ENCODE measurements at places on chromosomes 2 and 18.

DNA sequence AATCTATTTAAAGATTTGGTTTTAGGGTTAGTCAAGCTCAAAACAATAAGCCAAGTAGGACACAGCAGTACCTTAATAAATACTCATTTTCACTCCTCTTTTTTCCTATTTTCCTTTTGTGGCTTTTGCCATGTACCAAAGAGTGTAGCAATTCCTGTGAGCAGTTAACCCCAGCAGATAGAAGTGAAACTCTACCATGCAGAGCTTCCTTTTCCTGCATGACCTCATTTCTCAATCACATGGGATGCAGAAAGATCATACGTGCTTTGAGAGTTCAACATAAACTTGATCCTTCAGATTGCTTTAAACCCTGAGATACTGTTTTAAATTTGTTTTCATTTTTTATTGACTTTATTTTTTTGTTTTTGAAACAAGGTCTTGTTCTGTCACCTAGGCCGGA is 99.1 kb upstream of the ARHGAP15 start:
- DNase-seq: no peak

GRCh38 chr18:73043211-73043610 is 175.4 kb upstream of the NETO1 start:
- DNase-seq: no peak

DNA sequence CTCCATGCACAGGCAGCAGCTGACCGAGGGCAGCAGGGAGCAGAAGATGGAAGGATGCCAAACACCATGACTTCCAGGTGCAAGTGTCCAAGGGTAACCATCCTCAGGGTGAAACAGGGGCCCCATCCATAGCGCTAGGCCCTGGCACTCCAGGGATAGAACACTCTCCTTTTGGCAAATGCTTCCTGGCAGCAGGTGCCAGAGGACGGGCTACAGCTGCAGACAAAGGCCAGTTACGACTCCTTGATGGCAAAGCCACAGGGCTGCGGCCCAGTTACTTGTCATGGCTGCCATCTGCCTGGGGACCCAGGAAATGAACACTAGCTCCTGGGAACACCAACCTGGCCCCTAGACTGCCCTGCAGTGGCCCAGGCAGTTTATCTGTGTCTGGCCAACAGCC is 178.8 kb downstream of the TMEM163 start:
- DNase-seq: no peak

DNA sequence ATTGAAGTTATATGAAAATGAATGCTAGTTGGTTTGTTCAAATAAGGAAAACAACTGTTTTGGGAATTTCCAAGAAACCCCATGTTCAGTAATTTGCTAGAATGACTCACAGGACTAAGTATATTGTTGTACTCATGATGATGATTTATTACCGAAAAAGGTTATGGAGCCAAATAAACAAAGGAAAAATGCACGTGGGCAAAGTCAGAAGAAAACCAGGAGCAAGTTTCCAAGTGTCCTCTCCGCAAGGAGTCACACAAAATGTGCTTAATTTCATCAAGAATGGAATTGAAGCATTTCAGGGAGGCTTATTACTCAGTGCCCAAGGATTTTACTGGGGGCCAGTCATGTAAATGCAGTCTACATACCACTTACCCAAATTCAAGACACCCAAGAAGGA is 1652.4 kb upstream of the TMEFF2 start:
- no peak for DNase-seq

DNA sequence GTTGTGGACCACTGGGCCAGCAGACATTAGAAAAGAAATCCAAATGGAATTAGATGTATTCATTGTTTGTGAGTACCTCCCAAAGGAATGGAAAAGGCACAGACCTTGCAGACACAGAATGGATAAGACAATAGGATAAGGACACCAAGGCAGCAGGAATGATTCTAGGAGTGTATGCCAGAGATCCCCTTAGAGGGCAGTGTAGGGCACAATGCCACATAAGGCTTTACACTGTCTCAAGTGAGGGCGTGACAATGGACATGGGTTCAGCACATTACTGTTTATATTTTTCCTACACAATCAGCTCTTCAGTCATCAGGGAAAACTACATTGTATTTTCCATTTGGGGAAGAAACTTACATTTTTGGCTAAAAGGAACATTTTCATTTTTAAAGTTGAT is 250.9 kb downstream of the PTH2R start:
- DNase-seq: no peak

- no peak for DNase-seq
Observed at GRCh38 chr2:59427980-59428379, 1125.5 kb downstream of the BCL11A start.

GRCh38 chr18:49015886-49016647 is 65.3 kb upstream of the SMAD7 start:
- DNase-seq: no peak

GRCh38 chr2:20122864-20123263 is 71.4 kb upstream of the LAPTM4A start:
- no peak for DNase-seq

- DNase-seq: no peak
Observed at GRCh38 chr2:169363560-169364150, 1.3 kb upstream of the LRP2 start.

DNA sequence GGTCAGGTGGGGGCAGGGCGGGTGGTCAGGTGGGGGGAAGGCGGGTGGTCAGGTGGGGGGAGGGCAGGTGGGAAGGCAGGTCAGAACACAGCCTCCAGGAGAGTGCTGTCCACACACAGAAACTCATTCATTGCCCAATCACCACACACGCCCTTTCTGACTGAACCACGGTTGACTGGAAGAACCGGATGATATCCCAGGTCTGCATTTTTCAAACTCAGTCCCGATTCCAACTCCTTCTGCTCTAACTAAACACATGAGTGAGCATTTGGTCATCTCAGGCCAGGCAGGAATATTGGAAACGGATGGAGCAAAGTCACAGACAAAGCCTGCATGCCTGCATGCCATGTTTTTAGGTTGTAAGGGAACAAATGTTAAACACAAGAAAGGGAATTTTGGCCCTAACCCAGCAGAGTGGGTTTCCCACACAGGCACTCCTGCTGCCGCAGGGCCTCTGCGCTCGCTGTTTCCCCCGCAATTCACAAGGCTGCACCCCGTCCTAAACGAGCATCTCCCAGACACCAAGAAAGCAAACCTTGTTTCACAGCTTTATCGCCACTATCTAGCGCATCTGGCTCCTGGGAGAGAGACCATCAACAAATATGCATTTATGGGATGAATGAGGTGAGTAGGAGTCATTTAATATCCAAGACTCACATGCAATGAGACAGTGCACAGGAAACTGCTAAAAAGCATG is 100.1 kb downstream of the ZNF516 start:
- no peak for DNase-seq

DNA sequence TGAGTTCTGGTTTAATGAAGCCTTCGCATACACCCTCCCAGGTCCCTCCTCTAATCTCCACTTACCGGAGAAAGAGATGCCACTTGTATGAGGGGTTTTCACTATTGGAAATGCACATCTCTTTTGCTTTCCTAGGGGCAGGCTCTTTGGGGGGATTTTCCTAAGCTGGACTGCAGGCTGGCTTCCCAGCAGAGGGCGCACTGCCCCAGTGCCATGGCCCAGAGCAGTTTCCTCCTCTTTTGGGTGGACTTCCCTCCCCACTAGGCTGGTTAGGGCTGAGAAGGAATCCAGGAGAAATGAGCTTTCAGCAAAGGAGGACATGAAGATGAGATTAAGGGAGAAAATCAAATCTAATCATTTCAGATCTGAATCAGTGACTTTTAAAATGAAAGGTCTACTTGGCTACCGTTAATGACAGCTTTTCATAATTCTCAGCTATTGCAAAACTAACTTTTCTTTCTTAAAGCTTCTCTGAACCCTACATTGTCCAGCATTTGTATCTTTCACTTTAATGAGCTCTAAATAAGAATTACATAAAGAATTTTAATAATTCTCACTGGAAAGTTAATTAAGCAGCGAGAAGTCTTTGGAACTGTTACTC is 784.1 kb upstream of the FANCL start:
- no peak for DNase-seq

- no peak for DNase-seq
Observed at GRCh38 chr2:41853427-41854191, 194.2 kb upstream of the PKDCC start.

DNA sequence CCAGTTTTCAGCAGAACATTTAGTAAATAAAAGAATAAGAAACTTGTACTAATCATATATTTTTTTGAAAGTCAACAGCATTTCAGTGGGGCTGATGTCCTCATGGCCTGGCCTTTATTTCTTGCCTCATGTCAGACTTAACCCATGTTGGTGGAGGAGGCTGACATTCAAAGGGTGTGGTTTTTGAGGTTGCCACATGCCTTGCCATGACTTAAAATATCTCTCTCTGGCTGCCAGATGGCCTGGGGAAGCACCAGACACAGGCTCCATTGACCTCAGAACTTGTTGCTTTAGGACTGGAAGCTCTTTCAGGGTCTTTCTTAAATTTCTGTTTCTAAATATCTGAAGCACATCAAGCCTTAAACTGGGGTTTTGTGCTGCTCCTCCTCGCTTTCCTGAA is 32.5 kb upstream of the CD28 start:
- DNase-seq: no peak

DNA sequence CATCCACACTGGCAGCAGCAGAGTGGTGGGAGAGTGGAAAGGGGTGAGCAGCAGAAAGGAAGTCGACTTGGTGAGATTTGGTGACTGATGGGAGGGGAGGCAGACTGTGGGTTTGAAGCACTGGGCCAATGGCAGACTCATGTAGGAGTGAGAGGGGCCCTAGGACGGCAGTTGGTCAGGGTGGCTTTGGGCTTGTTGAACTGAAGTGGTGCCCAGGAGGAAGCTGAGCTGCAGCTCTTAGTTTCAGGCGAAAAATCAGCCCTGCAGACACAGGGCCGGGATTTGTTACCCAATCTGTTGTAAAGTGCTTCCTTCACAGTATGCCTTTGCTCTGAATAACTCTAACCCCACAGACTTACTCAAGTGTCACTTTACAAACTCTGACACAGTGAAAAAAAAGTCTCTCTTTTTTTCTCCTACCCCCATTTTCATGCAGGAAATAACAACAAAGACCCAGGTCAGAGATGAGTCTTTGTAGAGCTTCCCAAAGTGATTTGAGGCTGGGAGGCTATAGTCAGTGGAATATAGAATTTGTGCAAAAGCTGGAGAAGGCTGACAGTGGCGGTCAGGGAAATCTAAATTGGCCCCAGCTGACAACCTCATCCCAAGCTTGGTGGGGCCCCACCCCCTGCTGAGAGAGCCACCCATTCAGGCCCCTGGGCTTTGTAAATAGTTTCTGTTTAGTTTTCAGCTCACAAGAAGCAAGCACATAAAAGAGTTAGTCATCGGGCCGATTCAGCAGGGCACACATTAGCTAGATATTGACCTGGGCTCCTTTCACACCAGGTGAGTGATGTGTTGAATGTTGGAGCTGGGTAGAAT is 226.9 kb downstream of the VAPA start:
- DNase-seq: no peak

DNA sequence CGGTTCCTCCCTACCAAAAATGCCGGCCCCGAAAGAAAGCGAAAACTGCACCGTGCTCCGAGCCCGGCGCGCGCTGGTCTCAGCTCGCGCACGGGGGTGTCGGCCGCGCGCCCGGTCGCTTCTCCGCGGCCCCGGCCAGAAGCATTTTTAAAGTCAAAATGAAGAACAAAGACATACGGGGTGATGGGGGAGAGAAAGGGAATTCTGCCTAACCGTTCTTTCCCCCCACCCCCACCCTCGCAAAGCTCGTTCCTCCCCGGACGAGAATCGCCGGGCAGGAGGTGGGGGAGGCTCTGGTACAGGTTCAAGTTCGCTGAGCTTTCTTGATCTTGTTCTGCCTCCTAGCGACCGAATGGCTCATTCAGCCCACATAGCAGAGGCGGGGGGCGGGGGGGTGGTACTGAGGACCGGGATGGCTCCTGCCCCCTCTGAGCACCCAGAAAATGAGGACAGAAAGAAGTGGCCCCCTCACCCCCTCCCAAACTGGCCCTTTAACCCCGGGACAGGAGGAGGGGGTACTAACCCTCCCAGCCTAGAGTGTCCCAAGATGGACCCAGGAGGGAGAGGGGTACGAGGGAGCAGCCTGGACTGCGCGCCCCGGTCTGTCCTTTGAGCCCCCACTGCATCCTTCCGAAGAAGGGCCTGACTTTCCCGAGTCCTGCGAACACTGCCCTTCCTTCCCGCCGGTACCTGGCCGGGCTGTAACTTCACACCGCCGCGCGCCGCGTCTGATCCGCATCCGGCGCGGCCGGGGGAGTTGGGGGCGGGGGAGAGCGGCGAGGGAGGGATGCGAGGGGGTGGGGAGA is 3.1 kb downstream of the BCL11A start:
- no peak for DNase-seq

GRCh38 chr2:227025510-227025909 is 138.5 kb downstream of the COL4A4 start:
- DNase-seq: no peak

DNA sequence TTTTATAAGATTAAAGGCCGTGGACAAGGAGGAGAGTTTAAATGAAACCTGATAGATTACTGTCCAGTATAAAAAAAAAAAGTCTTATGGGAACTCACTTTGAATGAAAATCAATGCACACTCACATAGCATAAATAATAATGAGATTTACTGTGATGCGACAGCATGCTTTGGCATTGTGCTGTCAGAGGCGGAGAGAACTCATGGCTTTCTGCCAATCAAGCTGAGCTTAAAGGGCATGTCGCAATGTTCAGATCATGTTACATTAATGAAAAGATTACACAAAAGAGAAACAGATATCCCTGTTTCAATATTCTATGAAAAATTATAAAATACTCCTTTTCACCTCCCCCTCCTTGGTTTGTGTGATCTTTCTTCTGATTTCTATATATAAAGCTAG is 310.8 kb downstream of the ERBB4 start:
- no peak for DNase-seq

DNA sequence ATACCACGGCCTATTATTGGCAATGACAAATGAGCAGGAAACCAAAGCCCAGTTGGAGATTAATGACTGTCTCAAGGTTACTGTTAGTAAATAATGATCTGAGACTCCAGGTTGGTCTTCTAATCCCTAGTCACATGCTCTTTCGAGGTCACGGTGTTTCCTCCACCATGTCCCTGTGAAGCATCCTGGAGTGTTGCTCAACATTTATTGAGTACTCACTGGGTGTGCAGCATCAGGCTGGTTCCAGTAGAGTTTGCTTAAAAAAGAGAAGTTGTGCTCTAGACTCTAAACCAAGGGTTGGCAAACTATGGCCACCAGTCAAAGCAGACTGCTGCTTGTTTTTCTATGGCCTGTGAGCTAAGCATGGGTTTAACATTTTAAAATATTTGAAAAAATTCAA is 263.8 kb upstream of the ATP5MC3 start:
- no peak for DNase-seq
